ENCODE measurements at places on chromosomes 1 and 21.
A peak's percentile ranks its signal among the peaks of the same experiment; 100 is the strongest.

GRCh38 chr1:115666206-115666605, 24.4 kb downstream of the VANGL1 start:
- DNase-seq, result no peak

DNA sequence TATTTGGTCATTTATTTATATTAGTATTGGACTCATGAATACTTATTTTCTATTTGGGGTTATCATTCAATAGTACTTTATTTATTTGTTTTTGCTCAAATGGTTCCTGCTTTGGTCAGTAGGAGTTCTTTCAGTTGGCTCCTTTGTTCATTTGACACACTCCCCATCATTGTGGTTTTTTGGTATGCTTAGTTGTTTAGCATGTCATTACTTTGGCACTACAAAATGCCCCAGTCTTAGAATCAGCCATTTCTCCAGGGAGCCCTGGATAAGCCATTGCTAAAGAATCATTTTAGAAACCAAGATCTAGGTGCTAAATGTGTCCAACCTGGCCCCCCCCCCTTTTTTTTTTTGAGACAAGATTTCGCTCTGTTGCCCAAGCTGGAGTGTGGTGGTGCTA, 61.7 kb upstream of the MRPS6 start:
- no peak for DNase-seq

- DNase-seq, result peak; percentile 31
Measured at GRCh38 chr1:202599669-202600431, 110.4 kb downstream of the SYT2 start.

DNA sequence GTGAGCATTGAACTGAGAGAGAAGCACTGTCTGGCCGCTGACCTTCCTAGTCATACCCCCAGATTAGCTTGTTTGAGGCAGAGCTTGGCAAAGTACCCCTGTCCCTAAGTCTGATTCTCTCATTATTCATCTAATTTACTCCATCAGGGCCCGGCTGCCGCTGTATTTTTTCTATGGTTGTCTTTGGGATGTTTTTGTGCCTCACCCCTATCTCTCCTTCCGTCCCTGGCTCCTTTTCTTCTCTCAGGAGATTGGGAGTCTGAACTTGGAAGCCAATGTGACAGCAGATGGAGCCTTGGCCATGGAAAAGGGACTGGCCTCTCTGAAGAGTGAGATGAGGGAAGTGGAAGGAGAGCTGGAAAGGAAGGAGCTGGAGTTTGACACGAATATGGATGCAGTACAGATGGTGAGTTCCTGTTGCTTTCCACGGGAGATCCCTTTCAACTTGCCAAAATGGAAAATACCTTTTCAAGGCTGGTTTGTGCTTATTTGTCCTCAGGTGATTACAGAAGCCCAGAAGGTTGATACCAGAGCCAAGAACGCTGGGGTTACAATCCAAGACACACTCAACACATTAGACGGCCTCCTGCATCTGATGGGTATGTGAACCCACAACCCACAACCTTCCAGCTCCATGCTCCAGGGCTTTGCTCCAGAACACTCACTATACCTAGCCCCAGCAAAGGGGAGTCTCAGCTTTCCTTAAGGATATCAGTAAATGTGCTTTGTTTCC, 53.9 kb downstream of the LAMC2 start:
- no peak for DNase-seq

DNA sequence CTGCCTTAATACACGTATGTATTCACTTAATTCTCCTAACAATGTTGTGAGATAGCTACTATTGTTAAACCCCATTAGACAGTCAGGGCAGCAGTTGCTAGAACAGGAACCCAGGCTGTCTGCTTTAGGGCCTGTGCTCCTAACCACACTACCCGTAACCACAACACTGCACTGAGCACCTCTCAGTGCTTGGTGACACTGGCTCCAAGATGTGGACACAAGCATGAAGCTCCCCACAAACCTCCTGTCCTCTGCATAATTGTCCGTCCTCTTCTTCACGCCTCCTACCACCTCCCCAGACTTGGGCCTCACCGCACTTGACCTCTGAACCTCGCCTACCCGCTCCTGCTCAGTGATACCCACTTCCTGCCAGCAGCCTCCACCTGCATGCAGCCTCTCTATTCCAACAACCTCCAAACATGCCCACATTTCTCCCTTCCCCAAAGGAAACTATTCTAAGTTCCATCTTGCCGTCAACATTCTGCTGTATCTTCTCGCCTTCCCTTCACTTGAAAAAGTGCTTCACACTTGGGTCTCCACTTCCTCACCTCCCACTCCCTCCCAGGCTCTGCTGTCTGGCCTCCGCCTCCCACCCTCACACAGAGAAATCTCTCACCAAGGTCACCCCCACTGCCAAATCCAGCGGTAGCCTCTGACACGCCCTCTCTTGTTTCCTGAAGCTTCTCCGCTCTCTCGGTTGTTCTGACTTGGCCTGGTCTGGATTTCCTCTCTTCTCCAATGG, 14.6 kb upstream of the AHDC1 start:
- DNase-seq, result no peak

- DNase-seq, result no peak
Measured at GRCh38 chr1:62093261-62093660, 101.4 kb upstream of the L1TD1 start.

DNA sequence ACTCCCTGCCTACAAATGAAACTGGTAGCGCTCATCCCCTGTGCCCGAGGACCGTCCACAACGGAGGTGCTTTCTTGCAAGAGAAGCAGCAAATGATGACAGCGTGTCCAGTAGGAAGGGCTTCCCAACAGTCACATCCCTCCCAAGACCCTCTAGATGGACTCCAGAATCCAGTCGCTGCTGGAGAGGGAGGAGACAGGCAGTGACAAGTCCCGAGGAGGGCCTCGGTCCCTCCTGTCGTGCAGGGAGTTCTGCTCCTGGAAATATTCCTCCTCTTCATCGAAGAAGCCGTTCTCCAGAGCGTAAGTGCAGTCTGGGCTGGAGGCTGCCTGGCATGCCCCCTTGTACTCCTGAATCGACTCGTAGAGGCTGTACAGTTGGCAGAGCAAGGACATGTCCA, 20.3 kb downstream of the FAM89A start:
- DNase-seq, result no peak

DNA sequence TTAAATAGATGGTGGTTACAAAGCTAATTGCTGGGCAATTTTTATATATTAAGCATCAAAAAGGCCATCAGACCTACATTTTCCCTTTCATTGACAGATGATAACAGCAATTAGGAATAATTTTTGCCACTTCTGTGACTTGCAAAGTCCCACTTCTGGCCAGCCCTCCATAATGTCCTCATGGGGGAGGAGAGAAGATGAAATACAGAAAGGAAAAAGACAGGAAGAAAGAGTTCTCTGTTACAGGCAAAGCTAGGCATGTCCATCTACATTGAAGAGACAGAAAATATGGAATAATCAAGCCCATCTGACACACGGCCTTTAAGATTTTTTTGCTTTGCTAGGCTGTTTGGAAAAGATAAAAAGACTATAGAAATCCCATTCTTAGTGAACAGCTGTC, 108.0 kb downstream of the ENAH start:
- no peak for DNase-seq

GRCh38 chr1:57927003-57927402, 503.1 kb upstream of the DAB1 start:
- DNase-seq, result no peak

DNA sequence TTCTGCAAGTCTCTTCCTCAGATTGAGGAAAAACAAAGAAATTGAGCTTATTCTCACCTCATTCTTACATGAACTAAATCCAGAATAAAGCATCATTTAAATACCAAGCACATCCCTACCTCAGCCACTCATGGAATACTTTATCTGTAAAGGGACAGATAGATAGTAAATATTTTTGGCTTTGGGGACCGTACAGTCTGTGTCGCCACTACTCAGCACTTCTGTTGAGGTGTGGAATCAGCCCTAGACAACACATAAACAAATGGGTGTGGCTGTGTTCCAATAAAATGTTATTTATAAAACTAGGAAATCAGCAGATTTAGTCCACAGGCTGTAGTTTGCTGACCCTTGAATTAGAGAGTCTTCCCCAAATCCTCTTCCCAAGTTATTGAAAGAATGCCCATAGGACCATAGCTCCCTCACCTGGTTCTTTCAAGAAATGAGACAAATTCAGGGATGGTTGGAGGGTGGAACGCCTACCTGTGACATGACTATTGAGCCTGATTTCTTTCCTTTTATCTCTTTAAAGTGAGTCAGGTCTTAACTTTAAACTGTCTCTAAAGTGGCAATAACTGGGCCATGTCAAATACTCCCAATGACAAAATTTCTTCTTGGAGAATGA, 878.5 kb downstream of the USP25 start:
- DNase-seq, result no peak

DNA sequence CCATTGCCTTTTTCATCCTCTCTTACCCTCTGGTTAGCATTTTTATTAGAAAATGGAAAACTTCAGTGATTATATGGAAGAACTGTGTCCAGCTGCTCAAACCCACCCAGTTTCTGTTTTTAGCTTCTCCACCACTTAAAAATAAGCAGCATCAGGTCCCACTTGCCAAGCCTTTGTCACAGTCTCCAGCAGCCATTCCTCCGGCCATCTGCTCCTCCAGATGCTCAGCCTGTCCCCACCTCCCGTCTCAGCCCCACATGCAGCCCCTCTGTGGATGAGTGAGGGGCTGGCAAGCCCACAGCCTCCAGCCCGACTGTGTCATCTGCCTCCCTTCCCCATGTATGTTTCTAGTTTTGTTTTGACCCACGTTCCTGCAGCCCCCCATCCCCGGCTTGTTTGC, 289.7 kb downstream of the HHAT start:
- no peak for DNase-seq

Data from NCI-H1105 (cell line).